ENCODE measurements at places on chromosomes 2 and 18.
A peak's percentile ranks its signal among the peaks of the same experiment; 100 is the strongest.

- DNase-seq, result no peak
These were observed 276.8 kb downstream of the ASXL3 start for GRCh38 chr18:33854827-33855139.

DNA sequence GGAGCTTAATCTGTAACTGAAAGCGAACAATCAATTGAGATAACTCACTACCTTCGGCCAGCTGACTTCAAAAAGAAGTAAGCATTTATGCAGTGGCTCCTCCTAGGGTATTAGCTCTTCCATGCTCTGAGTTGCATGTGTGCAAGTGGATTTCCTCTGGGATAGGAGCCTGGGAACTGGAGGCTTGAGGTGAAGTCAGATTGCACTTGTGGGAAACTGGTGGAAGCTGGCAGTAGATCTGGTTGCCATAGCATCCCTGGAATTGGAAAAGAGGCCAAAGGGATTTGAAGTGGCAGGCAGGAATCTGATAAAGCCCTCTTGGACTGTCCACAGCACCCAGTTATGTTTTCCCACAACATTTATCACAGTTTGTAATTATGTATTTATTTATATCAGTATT is 50.6 kb upstream of the FMNL2 start:
- no peak for DNase-seq

DNA sequence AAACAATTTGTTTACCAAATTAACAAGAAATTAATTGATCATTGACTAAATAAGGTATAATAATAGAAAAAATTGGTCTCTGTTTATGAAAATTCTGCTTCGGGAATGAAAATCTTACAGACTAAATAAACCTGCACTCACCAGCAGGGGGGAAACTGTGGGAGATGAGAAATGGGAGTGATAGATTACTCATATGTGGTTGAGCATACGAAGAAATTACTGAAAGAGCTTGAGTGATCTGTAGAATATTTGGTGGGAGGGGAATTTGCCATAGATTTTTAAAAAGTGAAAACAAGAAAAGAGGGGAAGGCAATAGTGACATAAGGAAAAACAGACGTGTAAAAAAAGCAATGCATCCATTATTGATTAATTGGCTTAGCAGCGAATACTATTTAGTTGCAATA is 2.2 kb downstream of the HMSD start:
- DNase-seq, result no peak

- no peak for DNase-seq
These were observed 2.8 kb downstream of the NOL4 start for GRCh38 chr18:34221971-34222306.

DNA sequence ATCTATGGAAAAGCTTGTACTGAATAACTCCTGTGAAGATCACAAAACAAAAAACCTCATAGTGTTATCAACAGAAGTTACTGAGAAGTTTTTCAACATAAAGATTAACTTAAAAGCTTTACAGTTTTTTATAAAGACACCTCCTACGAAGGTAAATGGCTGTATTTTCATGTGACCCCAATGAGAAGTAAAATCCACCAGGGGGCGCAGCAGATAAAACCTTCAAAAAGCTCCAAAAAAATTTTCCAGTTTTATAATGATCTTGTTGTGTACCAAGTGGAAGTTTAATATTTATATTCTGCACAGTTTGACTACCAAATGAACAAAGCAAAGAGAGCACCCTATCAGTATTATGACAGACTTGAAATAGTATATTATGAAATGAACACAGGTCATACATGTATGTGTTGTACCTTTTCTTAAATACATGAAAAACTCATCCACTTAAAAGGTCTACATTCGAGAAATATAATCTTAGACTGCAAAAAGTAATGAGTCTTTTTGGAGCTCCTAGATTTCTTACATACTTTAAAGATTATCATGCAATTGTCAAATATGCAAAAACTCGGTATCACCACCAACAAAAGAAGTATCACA is 38.5 kb downstream of the PNO1 start:
- DNase-seq, result peak; percentile 18

GRCh38 chr18:76255070-76255683 is 239.9 kb downstream of the ZNF516 start:
- DNase-seq, result no peak

- no peak for DNase-seq
These were observed 13.5 kb upstream of the XDH start for GRCh38 chr2:31428001-31428418.

DNA sequence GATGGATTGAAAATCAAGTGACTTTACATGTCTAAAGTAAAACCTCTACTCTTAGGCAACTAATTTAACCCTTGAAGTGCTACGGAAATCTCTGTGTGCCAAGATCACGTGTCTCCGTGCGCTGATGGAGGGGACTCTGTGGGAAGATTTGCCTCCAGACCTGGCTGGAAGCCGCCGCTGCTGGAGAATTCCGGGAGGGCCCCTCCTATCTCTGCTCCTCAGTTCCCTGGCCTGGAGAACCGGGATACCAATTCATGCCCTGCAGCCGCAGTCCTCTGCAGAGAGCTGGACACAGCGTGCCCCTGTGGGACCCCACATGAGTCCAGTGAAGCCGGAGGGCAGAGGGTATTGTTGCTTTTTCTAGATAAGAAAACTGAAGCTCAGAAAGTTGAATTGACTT is 126.9 kb upstream of the PXDN start:
- DNase-seq, result no peak
